ENCODE measurements at places on chromosomes 12 and 14.

- DNase-seq, result no peak
Observed at GRCh38 chr12:93176610-93177126, 201.1 kb upstream of the NUDT4 start.

DNA sequence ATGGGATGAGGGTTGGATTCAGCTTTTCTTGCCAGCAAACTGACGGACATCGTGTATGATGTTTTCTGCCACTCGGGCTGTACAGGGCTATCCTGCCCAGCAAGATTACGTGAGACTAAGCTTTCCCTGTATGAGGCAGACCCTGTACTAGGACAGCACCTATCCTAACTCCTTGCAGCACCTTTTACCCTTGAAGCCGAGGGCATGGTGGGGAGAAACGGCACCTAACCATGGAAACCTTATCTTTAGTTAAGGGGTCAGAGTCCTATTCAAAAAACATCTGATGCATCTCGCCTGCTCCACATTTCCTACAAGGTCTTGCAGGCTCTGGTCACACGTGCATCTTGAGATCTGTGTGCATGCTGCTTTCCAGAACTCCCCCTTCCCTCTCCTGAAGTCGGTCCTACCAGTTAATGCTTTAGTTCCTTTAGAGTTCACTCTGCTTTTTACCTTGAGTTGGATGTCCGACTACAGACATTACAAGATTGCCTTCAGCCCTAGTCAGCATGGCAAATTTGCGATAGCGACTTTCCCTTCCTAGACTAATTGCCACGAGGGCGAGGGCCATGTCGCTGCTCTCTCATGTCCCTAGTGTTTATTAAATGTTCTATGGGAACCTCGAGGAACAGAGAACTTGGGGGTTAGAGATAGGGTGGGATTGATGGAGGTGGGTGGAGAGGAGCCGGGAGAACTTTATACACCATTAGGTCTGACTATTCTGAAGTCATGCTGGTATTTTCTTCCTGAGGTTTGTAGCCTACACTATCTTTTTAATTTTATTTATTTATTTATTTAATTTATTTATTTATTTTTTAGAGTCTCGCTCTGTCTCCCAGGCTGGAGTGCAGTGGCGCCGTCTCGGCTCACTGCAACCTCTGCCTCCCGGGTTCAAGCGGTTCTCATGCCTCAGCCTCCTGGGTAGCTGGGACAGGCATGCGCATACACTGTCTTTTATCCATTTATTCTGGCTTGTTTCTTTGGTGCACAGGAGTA is 6.6 kb downstream of the RAN start:
- no peak for DNase-seq

DNA sequence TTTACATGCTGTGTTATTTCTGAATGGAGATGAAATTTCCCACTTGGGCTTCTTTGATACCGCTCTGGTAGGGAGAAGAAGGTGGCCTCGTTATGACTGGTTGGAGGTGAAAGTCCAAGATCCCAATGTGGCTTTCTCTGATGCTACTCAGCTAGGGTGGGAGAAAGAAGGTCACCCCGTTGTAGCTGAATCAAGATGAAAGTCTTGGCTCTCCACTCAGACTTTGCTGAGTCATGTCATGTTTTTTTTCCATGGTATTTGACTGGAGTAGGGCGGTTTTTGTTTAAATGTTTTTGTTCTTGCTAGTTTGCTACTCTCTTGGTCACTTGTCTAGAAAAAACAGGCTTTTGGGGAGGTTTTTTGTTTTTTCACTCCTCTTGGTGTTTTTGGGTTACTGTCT is 2.4 kb upstream of the PDE6H start:
- no peak for DNase-seq

- no peak for DNase-seq
Observed at GRCh38 chr14:92253381-92253894, 69.5 kb upstream of the SLC24A4 start.

GRCh38 chr12:56520048-56520447 is 1.6 kb upstream of the RBMS2 start:
- DNase-seq, result no peak

DNA sequence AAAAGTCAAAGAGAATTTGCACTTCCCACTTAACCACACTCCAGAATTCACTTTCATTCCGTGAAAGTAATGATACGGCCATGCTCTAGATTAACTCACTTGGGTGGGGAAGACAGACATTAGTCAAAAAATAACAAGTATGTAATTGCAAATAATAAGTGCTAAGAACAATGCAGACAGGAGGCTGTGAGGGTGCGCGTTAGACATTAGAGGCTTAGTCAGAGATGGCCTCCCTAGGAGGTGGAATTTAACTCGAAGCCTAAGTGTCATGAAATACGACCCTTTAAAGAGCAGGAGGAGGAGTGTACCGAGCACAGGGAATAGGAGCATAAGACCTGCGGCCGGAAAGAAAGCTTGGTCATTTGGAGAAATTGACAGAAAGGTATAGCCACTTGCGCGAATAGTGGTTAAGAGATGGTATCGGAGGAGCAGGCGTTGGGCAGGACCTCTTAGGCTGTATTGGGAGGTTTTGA is 628 bp downstream of the SNRPF start:
- peak; percentile 61 for DNase-seq

DNA sequence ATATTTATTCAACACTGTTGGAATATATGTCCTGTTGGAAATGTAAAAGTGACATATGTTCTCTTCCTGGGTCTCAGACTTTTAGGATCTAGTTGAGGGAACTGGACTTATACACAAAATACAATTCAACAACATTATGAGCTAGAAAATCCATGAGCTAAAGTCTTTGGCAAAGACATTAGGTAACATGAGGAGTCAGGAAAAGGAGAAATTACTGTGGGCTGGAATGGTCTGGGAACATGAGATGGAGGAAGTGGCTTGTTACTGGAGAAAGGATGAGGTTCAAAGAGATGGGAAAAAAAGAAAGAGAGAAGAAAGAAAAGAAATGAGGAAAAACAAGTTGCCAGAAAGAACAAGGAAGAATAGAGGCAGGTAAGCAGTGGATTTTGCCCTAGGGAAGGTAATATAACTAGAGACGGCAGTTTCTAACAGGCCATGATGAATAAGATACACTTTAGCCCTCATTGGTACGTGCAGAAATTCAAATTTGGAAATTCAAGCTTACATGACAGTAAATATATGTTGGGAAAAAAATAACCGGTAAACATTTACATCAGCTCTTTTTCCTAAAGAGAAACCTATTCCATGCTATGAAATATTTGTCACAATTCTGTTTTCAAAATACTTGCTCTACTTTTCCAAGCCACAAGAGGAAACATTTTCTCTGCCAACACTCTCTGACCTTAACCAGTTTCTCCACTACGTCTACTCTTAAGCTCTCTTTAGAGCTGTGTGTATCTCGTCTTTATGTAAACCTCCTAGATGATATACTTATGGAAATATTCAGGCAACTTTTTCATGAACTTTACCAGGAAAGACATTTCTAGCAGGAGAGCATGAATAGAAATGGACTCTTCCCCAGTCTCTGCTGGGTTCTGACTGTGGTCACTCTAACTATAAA is 268.8 kb upstream of the BTG1 start:
- no peak for DNase-seq

DNA sequence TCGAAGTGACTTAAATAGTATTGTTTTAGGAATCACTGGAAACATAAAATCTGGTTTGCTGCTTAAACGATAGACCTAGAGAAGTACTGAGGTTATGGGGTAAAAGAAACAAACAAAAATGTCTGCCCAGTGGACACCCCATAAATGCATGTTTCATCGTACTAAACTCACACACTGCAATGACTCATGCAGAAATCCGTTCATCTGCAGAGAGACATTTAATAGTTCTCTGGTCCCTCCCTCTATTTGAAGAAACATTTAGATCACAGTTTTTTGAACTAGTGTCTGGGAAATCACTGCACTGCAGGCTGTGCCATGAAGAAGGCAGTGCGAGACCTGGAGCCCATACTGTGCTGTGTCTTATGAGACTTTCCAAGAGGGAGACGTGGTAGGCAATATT is 25.5 kb downstream of the SLC17A8 start:
- DNase-seq, result no peak

DNA sequence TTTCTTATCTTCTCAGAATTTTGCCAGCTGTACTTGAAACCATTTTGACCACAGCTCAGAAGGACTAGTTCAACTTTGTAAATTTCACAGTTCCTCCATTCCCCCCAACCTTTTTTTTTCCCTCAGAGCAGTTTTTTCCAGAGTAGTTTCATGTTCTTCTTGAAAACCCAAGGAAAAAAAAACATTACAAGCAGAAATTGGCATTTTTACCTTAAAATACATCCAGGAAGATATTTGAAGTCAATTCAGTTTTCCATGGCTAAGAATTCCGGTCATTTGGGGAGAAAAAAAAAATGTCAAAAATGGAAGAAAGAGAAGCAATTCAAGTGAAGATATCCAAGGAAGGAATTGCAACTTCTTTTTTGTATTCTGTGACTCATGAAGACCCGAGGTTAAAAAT is 39.5 kb downstream of the SYNE2 start:
- no peak for DNase-seq

DNA sequence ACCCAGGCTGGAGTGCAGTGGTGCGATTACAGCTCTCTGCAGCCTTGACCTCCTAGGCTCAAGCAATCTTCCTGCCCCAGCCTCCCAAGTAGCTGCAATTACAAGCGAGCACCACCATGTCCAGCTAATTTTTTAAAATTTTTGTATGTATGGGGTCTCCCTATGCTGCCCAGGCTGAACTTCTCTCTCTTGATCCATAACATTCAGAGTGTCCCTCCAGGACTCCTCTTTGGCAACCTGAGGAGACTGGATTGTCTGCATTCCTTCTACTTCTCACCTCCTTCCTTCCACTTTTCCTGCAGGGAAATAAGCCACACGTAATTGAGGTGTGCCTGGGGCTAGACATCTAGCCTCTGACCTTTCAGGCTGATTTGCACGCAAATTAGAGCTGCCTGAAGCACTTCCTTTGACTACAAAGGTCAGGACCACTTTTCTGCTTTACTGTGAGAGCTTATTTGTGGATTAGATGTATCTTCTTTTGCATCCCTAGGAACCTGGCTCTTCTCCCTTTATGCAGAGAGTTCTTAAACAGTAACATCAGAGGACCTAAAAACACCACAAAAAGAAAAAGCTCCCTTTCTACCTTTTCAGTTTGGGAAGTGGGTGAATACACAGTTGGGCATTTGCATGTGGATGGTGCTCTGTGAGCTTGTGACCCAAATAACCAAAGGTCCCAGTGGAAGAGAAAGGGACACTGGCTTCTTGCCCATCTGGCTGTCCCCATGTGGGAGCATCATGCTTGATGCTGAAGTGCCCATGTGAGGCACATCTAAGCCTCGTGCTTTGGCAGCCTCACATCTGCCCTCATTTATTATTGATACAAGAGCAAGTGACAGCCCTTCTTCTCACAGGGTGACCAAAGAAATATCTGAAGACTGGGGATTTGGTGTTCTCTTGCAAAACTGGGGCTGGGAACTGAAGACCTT is 33.5 kb downstream of the PYGL start:
- no peak for DNase-seq

- no peak for DNase-seq
Observed at GRCh38 chr14:24441485-24441884, 1.1 kb downstream of the SDR39U1 start.

DNA sequence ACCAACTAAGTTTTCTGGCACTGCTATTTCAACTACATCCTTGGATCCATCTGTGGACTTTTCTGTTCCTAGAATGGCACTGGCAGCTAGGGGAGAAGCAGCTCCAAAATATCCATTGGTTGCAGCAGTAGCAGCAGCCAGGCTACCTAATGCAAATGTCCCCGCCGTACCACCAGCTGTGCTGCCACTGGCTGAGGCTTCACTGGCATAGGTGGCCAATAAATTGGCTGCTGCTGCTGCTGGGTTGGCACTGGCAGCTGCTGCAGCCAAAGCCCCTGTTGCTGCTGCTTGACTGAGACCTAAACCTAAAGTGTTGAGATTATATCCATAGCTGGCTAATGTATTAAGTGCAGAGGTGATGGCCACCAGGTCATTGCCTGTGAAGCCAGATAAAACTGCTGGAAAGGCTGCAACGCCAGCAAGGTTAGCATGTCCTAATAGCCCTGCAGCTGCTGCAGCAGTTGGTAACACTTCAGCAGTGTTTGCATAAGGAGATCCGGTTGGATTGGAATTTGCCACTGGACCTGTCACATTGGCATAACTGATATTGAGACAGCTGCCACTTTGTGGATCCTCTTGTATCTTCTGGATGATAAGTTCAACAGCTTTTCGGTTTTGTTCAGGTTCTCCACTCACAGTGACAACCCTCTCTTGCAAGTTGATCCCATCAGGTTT is 149.5 kb downstream of the NOVA1 start:
- no peak for DNase-seq

- DNase-seq, result no peak
Observed at GRCh38 chr12:30696103-30696408, 387 bp upstream of the IPO8 start.

GRCh38 chr14:94135476-94135875 is 6.1 kb upstream of the IFI27L2 start:
- no peak for DNase-seq

Measured in natural killer cell treated with Interleukin-12 subunit alpha and Interleukin-12 subunit beta and Interleukin-15 and Interleukin-18, amount 100 ng/mL, for 72 hours (primary cell).